ENCODE measurements at places on chromosomes 4 and X.

DNA sequence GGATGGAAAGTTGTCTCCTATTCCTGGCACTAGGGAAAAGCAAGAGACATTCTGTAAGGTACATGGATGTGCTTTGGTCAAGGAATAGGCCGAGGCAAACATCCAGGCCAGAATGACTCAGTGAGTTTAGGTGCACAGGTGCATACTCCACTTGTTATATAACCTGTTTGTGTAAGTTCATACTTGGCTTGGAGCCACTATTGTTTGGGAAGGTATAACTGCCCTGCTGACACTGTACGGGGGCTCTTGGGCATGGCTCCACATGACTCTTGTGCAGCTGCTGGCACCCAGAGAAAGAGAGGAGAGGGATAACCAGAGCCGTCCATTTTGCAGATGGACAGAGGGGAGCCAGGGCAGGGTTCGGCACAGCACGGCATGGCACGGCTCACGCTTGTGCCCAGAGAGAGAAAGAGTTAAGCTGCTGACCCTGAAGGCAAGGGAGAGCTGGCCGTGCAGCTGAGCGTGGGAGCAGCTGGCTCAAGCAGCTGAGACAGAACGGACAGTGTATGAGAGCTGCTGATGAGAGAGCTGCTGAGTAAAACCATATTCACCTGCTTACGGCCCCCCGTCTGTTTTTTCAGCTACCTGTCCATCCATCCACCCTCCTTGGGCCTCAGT lies 98.0 kb downstream of the SLC2A9 start:
- DNase-seq, result no peak

DNA sequence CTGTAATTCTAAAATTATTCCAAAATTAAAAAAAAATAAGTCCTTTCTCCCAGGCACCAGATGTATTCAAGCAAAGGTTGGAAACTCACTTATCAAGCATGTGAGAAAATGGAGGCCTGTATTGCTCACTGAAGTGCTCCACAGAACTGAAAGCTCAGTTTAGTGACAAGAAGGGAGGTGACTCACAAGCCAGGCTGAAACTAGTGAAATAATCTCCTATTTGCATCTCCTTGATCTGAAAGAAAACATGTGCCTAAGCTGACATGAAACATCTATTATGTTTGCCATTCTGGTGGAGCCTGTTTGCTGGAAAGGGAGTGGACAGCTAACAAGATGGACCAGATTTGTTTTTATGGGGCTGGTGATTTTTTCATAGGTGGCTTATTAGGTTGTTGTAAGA lies 54.0 kb upstream of the AMELX start:
- DNase-seq, result no peak

GRCh38 chrX:3348191-3348590 lies 1.7 kb upstream of the MXRA5 start:
- no peak for DNase-seq

- DNase-seq, result peak; percentile 34
Measured at GRCh38 chr4:184437565-184438265, 36.6 kb downstream of the IRF2 start.

DNA sequence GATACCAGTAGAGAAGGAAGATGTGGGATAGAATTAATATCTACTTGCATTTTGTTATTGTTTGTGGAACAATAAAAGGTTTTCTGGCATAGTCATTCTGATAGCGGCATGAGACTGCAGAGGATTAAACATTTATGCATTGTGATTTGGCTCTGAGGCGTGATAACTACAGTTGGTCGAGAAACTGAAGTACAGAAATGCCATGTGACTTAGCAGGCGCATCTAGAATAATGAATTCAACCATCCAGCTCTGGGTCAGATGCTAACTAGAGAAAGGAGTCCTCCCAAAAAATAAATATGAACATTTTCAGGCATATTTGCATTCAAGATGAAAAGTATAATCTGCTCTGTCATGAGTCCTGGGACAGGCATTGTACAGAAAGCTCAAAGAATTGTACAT lies 62.8 kb downstream of the CCSER1 start:
- no peak for DNase-seq

DNA sequence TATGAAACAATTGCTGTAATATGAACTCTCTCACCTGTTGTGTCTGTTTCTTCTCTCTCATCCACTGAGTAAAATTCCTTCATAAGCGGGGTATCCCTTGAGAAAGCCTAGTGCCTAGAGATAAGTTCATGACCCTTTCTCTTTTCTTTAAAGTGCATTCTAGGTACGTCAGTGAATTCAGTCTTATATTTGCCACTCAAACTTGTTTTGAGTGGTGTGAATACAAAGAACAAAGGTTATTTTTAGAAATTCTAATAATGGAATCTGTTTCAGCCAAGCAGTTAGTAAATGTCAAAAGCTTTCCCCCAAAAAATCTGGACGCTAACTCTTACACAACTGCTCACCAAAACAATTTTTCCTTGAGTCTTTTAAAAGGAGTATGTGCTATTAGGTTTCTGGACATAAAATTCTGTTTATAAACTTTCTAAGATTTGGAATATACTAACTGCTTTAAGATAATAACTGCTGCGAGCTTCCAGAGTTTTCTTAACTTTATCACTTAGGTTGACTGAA lies 112.0 kb downstream of the VEGFC start:
- no peak for DNase-seq
